Activated CD4-positive, CD25-positive, alpha-beta regulatory T cell treated with anti-CD3 and anti-CD28 coated beads, Interleukin-2, amount 50 U/mL, for 24 hours (primary cell): ENCODE measurements at places on chromosomes 5 and 9.

DNA sequence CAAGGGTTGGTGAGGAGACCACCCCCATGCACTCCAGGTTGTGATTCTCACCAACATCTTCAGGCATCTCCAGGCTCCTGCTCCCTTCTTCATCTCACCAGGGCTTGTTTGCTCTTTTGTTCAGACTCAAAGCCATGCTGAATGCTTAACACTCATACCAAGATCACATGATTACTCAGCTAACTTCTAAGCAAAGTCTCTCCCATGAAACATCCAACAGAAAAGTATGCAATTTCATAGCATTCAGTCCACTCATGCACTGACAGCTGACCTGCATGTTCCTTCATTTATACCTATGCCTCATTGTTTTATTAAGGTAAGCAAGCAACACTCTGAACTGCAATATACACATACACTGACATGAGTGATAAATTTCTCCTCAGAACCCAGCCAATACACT, 69.0 kb downstream of the SHC3 start:
- no peak for ATAC-seq

- no peak for ATAC-seq
Observed at GRCh38 chr9:92781899-92782298, 17.3 kb upstream of the BICD2 start.

- ATAC-seq, result no peak
Observed at GRCh38 chr5:35608881-35609779, 8.5 kb upstream of the SPEF2 start.

DNA sequence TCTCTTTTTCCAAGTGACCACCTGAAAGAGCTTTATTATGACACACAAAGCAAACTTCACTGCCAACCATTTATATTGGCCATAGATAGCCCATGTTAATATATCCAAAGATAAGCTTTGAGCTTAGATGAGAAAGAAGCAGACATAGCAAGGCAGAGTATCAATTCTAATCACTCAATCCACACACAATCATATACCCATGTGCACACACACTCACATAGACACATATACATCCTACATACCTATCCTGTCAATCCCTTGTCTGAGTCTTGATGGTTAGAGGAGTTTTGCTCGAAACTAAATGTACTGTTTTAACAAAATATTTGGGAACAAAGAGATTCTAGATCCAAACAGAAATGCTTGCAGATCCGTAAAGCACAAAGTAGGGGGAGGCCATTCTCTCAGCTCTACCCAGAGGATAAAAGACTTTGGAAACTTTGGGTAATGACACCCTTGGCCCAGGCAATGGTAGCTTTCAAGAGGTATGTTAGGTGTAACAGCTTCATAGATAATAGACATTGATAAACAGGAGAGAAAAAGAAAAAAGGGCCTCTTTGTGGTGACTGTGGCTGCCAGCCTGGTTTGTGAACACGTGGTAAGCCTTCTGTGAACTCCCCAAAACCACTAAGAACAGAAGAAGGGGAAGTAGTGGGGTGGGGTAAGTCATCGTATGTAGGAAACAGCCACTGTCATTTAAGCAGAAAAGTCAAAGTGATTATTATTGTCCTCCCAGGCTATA, 121.6 kb downstream of the TLR4 start:
- ATAC-seq, result peak; percentile 78

DNA sequence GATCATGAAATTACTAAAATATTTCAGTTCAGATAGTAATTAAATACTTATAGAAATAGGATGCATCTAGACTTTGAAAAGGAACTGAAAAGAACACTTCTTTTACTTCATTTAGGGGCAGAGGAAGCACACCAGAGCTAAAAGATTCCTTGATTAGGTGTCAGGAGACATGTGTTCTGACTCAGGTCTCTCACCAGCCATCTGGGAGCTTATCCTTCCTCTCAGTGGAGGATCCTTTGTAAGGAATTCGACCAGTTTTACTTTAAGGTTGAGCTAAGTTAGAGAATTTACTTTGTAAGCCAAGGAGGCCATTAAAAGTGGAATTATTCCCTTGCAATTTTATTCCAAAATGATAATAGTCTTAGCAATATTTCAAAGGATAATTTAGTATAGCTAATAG, 16.7 kb downstream of the VCAN start:
- no peak for ATAC-seq

- ATAC-seq, result no peak
Observed at GRCh38 chr5:88861231-88861630, 21.8 kb downstream of the MEF2C start.

- no peak for ATAC-seq
Observed at GRCh38 chr5:154364771-154365170, 81.0 kb upstream of the SAP30L start.

- ATAC-seq, result no peak
Observed at GRCh38 chr5:138685193-138685745, 68.0 kb upstream of the CTNNA1 start.

- ATAC-seq, result no peak
Observed at GRCh38 chr9:99478469-99479027, 256.5 kb downstream of the SEC61B start.

DNA sequence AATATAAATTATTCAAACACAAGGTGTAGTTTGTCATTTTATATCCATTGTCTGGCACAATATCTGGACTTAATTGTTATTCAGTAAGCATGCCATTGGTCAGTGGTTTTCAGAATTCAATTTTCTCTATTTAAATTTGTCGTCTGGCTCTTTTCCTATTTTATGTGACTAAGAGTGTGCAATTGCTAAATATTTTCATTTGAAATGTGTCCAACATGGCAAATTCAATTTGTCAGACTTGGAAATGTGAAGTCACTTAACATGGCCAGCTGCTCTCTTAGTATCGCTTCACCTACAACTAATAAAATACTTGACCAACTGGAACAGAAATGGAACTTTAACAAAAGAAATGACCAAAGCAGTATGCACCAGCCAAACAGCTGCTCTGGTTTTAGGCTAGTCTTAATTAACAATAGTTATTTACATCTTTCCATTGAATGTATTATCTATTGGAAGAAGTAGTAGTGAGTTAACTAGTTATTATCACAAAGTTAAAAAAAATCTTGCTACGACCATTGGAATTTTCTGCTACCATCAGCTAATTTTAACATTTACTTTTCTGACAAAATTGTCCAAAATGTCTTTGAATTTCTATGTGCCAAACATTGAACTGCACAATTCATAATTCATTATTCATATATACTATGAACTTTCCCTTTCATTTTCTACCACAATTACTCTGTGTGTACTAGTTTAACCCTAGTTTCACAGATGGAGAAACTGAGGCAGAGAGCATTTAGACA, 720.7 kb upstream of the FAM174A start:
- ATAC-seq, result no peak

- no peak for ATAC-seq
Observed at GRCh38 chr5:180915924-180916323, 17.0 kb downstream of the BTNL8 start.

DNA sequence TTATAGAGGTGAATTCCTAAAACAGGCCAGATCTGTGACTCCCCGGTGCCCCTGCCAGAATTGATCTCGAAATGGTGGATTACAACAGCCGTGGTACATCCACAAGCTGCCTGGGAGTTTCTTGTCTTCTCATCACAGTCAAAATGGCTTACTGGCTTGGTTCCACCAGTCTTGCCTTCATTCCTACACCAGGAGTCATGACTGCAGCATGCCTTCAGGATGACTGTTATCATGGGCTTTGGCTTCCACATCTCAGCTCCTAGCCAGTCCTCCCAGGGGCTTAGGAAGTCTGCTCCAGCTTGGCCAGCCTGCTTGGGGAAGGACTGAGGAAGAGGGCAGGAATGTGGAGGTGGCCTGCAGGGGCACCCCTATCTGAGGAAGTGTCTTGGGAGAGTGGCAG, 132.9 kb upstream of the NR3C1 start:
- no peak for ATAC-seq

DNA sequence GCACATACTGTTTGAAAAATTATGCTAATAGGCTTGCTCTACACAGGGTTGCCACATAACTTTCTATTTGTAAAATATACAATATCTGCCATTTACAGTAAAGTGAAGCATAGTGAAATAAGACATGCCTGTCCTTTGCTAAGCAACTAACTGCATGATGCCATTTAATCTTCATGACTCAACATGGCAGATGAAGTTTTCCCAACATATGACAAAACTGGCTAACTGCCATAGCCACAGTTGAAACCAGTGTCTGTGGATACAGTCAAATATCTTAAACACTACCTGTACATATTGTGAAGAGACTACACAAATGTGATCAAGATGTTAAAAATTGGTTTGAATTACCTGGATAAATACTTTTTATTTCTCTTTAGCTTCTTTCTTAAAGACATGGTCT, 3.1 kb upstream of the DMAC1 start:
- no peak for ATAC-seq

DNA sequence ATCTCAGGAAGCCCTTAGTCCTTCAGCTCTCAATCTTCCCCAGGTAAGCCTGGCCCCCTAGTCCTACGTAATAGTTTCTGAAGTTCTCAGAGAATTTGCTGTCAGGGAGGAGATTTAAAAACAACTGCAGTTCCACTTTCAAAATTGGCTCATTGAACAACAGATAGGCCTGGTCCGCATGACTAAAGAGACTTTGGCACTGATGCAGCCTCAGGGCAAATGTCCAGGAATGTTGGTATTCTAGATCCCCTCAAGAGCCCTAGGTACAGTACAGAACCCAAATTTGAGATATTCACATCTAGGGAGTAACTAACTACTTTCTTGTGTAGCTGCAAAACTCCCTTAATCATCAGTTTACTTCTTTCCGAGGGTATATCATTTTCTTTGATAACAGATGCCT, 162.8 kb downstream of the GABRG2 start:
- no peak for ATAC-seq

DNA sequence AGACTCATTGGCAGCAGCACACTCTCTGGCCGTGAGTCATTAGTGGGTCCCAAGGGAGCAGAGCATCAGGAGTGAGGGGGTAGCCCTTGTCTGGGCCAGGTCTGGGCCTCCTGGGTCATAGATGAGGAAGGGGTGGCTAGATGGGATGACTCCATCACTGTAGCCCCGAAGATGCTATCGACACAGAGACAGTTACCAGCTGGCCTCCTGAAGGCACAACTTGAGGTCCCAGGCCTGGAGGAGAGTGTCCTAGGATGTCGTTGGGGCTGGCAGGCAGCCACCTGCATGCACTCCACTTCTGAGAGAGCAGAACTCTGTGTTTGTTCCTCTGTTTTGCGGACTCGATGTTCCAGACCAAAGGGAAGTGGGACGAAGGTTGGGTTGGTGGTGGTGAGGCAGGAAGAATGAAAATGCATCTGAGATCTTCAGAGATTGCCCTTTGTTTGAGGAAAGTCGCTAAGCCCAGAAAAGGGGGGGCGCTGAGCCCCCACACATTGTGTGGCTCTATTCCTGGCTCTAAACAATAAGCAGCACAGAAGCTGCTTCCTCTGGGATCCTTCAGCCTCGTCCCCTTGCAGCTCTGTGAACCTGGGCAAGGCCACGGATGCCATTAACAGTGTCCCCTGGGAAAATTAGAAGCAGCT, 4.7 kb downstream of the BTNL9 start:
- no peak for ATAC-seq

DNA sequence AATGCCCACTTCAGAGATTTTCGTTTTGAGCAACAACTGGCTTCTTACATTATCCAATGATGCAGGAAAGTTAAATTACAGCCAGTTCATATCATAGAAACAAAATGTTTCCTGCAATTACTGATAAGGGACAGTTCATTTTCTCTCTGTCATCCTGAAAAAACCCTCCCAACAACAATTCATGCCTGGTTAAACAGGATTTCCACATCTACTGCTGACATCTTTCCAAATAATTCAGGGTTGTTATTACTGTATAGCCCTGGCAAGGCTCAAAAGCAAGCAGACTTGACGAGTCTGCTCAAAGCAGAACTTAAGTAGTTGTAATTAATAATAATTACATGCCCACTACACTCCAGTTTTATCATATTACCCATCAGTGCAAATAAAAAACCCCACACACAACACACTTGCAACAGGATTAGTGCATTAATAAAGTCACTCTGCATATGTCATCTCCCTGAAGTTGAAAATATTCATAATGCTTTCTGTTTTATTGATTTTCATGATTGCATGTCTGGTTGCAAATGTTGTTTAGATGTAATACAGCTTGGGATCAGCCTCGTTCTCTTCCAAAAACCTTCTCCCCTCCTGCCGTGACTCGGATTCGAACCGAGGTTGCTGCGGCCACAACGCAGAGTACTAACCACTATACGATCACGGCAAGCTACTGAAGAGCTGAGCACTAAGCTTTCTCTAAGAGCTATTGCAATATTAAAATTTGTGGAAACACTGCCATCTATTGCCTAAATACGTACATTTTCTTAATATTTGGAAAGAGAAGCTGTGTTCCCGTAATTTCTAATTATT, 119.6 kb upstream of the NFIB start:
- no peak for ATAC-seq

DNA sequence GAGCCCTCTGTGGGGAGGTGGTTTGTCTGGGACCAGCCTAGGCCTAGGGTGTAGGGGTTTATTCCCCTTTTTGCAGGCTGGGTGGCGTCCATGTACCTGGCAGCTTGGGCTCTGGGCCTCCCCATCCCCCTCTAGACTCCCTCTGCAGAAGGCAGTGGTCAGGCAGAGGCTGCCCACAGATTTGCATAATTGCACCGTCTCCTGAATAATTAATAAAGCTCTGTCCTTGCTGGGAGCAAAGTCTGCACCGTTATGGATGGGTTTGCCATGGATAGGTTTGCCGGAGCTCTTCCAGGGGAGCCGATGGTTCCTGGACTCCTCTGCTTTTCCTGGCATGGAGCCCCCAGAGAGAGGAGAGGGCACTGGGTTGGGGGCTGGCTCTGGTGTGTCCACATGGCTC, 60.4 kb downstream of the DAB2IP start:
- no peak for ATAC-seq

- no peak for ATAC-seq
Observed at GRCh38 chr5:97074859-97075489, 67.4 kb downstream of the LIX1 start.

GRCh38 chr9:90964101-90965020, 162.7 kb downstream of the SYK start:
- no peak for ATAC-seq

GRCh38 chr5:156354571-156354970, 27.6 kb downstream of the SGCD start:
- ATAC-seq, result no peak

- ATAC-seq, result no peak
Observed at GRCh38 chr5:151596828-151597539, 5.9 kb upstream of the FAT2 start.

DNA sequence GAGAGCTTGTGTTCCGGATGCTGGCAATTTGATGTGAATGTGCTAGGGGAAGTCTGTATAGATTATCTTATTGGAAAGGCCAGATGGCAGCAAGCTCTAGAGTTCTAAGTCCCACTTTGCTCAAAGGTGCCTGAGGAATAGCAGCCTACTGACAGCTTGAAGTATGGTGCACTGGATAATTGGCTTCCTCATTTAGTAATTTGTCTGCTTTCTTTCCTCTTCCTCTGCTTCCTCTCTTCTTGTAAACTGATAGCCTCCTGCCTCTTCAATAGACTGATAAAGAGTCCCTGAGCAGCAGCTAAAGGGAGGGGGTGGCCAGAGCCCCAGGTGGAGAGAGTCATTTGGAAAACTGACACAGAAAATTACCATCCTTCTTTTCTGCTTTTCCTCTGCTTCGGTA, 177.3 kb downstream of the FGF1 start:
- no peak for ATAC-seq
